ENCODE measurements at places on chromosomes 3 and 15.

- no peak for DNase-seq
Observed at GRCh38 chr3:14126017-14126886, 1.4 kb downstream of the TMEM43 start.

GRCh38 chr15:89885611-89886010 lies 8.2 kb downstream of the AP3S2 start:
- no peak for DNase-seq

DNA sequence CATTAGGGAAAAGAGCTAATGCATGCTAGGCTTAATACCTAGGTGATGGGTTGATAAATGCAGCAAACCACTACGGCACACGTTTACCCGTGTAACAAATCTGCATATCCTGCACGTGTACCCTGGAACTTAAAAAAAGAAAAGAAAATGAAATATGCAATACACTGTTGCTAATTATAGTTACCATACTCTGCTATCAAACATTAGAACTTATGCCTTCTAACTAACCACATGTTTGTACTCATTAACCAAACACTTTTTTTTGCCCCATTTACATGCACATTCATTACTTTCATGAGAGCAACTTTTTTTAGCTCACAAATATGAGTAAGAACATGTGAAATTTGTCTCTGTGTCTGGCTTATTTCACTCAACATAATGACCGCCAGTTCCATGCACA lies 253.1 kb downstream of the CGGBP1 start:
- DNase-seq, result no peak

GRCh38 chr3:53222183-53222901 lies 33.5 kb downstream of the TKT start:
- no peak for DNase-seq

GRCh38 chr3:127488141-127488672 lies 102.3 kb downstream of the TPRA1 start:
- DNase-seq, result no peak

DNA sequence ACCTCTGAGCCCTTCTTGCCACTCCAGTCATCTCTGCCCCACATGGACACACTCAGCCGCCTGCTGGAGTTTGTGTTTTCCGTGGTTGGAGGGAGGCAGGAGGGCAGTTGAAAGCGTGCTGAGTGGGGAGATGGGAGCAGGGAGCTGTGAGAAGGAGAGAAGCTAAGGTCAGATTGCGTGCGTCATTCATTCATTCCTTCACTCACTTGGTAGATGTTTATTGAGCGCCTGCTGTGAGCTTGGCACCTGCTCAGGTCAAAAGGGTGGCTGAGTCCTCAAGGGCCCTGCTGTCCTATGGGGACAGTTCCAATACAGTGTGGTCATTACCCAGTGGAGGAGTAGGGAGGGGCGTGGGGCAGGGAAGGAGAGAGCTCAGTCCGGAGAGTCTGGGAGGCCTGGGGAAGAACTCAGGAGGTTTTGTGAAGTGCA lies 23.5 kb downstream of the LIMD1 start:
- DNase-seq, result no peak

- DNase-seq, result no peak
Observed at GRCh38 chr3:136283627-136284026, 33.5 kb downstream of the PCCB start.

DNA sequence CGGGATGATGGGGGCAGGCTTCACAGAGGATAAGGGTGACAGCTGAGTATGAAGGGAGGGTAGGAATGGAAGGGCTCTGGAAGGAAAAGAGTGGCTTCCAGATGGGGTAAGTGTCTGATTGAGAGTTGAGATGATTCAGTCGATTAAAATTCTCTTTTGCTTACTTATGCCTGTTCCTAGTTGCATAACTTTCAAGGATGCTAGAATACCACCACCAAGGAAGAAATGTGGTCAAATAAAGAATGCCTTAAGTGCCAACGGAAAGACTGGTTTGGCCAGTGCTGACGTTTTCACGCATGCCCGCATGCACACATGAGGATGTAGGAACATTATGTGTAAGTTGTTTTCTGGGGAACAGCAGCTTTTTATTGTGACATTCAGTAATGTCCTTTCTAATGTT lies 263.4 kb upstream of the WNT5A start:
- DNase-seq, result peak; percentile 95

GRCh38 chr3:86985181-86985826 lies 5.6 kb downstream of the VGLL3 start:
- DNase-seq, result no peak

DNA sequence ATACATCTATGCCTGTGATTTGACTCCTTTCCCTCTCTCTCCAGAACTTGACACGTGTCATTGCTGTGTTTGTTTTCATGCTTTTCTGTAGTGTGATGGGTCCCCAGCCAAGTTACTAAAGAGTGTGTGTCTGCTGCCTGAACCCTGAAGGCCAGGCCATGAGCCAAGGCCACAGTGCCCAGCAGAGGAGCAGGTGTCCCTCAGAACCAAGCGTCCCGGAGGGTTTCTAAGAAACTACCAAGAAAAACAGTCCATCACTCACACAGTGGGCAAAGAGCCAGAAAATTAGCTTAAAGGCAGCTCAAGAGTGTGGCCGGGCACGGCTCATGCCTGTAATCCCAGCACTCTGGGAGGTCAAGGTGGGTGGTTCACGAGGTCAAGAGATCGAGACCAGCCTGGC lies 35.2 kb downstream of the FBXO45 start:
- no peak for DNase-seq

GRCh38 chr3:11774296-11774877 lies 72.3 kb downstream of the TAMM41 start:
- DNase-seq, result no peak

DNA sequence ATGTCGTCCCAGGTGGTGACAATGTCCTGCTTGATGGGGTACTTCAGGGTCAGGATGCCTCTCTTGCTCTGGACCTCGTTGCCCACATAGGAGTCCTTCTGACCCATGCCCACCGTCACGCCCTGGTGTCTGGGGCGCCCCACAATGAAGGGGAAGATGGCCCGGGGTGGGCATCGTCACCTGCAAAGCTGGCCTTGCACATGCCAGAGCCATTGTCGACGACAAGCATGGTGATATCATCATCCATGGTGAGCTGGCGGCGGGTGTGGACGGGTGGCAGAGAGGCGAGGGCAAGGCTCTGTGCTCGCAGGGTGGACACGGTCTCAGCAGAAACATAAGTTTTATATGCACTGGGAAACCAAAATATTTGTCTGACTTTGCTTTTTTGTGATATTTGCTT lies 163.1 kb downstream of the WDR76 start:
- DNase-seq, result no peak

GRCh38 chr15:82950746-82951370 lies 1.7 kb downstream of the HOMER2 start:
- DNase-seq, result no peak

GRCh38 chr3:180252683-180253082 lies 215.9 kb upstream of the PEX5L start:
- DNase-seq, result no peak

- DNase-seq, result no peak
Observed at GRCh38 chr3:41502023-41502422, 302.7 kb downstream of the CTNNB1 start.

- DNase-seq, result no peak
Observed at GRCh38 chr3:149340310-149340933, 7.0 kb upstream of the TM4SF18 start.

DNA sequence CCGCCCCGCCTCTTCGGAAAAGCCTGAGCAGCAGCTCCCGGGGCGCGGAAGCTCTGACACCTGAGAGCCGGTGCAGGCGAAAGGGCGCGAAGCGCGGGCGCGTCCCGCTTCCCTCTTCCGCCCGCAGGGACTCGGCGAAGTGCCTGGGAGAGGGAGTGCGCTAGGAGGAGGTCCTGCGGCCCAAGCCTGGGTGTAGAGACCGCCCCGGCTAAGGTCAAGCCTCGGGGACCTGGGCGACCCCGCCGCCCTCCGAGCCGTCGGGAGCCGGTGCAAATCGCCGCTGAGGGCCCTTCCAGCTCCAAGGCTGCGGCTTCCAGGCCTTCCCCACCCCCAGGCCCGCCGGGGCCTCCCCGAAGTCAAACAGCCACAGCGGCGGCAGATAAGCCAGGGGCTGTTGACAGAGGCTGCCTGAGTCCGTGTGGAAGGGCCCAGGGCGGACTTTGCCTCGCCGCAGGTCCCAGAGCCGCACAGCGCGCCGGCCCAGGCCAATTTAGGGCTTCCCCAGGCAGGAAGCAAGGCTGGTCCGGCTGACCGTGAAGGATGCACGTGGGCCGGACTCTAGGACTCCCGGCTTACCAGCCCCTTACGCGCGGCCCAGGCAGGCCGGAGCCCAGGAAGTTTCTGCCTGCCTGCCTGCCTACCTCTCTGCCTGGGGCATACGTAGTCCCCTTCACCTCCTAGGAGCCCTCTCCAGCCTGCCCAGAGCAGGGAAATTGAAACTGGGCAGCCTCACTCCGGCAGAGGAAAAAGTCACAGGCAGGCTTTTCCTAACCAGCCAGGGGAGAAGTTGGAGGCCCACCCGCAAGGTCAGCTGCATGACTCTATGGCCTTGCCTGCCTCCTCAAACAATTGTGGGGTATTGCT lies 2.3 kb downstream of the ITPKA start:
- no peak for DNase-seq

GRCh38 chr15:28068930-28069329 lies 30.2 kb downstream of the OCA2 start:
- no peak for DNase-seq

- DNase-seq, result peak; percentile 86
Observed at GRCh38 chr15:74317820-74318375, 49.5 kb downstream of the CYP11A1 start.

- no peak for DNase-seq
Observed at GRCh38 chr3:13135811-13136321, 62.6 kb upstream of the IQSEC1 start.

All from HS-5 (cell line).